Stimulated activated CD8-positive, alpha-beta memory T cell treated with anti-CD3 and anti-CD28 coated beads, Interleukin-4, amount 100 ng/mL, for 1 hour (primary cell): ENCODE measurements at places on chromosomes 5 and 9.

GRCh38 chr9:12980085-12980851, 205.4 kb downstream of the LURAP1L start:
- no peak for DNase-seq

- DNase-seq: no peak
Observed at GRCh38 chr5:57277085-57277484, 103.2 kb downstream of the GPBP1 start.

DNA sequence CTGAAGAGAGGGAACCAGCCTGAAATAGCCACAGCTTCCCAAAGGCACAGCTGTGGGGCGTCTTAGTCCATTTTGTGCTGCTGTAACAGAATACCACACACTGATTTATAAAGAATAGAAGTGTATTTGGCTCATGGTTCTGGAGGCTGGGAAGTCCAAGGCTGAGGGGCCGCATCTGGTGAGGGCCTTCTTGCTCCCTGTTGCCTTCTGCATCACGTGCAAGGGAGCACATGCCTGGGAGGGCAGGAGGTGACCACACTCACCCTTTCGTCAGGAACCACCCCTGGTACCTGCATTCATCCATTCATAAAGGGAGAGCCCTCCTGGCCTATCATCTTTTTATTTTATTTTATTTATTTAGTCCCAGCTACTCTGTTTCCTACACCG, 10.4 kb downstream of the PLPP7 start:
- no peak for DNase-seq

- no peak for DNase-seq
Observed at GRCh38 chr9:38198140-38198539, 129.1 kb upstream of the SHB start.

DNA sequence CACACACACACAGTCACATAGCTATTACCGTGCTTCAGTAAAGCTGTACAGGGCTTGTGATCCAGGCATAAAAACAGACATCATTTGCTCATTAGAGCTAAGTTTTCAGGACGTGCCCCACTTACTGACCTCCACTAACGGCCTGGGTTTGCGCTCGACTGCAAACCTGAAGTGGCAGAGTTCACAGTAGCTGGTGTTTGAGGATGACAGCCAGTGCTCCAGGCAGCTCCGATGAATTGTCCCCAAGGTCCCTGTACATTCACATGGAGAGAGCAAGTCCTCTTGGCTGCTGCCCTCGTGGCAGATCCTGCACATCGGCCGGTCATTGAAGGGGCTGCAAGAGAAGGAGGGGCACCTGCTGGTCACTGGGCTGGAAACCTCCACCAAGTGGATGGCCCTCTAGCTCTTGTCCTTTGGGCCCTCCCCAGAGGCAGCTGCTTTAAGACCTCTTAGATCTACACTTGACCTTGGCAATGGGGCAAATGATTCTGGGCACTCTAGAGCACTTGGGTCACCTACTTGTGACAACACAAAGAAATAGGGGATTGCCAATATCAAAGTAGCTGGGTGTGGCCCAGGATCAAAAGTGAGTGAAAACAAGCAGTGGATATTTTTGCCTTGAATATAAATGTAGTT, 115.4 kb downstream of the MARCHF3 start:
- DNase-seq: no peak
